Activated CD4-positive, alpha-beta memory T cell treated with anti-CD3 and anti-CD28 coated beads for 36 hours (primary cell): ENCODE measurements at places on chromosomes 6 and 20. TPM values are rescaled to one million over a fixed set of nuclear protein-coding genes. Genes with fewer than 3 reads are reported as not detected.
A peak's percentile ranks its signal among the peaks of the same experiment; 100 is the strongest.

Gene ACAT2
- 115 TPM for total RNA-seq

Gene GCNT2
- 1.4 TPM for total RNA-seq

GRCh38 chr6:50410579-50410978 is 302.7 kb upstream of the TFAP2D start:
- no peaks in the 10 kb centered on the region for H3K4me1 ChIP-seq
- no peaks in the 10 kb centered on the region for H3K27me3 ChIP-seq
- DNase-seq: no peak
- no peaks in the 10 kb centered on the region for H3K36me3 ChIP-seq
- no peak overlapping the region for H3K27ac ChIP-seq

DNA sequence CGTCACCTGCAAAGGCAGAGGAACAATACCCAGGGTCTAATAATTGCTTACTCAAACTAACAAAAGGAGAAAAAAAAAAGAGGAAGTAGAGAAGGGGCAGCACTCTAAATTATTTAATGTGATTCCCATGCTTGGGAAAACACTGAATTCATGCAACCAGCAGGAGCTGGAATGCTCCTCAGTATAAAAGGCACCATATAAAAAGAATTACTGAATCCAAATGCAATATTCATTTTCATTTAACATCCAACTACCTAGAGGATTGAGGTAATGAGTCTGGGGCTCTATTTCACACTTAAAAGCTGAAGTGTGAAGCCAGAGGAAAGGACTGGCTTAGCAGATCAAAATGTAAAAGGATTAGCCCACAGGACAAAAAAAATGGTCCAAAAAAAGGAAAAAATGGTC is 8.7 kb downstream of the B4GALT5 start:
- DNase-seq: no peak
- no peaks in the 10 kb centered on the region for H3K27me3 ChIP-seq
- no peaks in the 10 kb centered on the region for H3K36me3 ChIP-seq

GRCh38 chr20:46573234-46573633 is 22.8 kb upstream of the OCSTAMP start:
- H3K27ac ChIP-seq: no peak overlapping the region
- no peak for DNase-seq
- no peaks in the 10 kb centered on the region for H3K36me3 ChIP-seq

DNA sequence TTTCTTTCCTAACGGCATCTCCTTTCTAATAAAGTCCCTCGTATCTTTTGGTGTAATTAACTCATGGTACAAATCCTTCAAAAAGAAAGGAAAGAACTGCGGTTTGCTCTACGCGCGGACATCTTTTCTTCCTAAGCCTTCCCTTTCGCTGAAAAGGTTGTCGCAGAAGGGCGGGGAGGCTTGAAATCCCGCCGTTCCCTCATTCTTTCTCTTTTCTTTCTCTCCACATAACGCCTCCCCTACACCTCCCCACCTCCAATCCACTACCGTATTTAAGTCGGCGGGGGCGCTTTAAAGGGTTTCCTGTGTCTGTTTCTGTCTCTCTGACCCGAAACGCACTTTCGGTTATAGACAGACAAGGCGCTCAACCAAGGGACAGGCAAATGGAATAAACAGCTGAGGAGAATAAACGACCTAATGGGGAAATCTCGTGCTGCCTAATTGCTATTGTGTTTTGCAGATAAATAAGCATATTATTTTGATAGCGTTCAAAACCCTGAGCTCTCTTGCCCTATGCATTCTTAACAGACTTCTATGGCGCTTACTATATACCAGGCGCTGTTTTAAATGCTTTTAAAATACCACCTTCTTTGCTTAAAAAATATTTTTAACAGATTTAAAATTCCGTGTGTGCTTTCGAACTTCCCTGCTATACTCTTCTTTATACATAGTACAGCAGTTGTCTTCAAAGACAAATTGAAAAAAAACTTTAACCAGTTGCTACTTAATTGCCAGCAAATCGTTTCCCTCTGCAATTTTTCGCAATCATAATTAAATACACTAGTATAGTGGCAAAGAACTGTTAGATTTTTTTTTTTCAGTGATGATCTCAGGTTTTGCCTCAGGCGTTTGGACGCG is 2.5 kb upstream of the HEY2 start:
- DNase-seq: peak; percentile 77
- peaks cover 29% of the 10 kb centered on the region for H3K4me1 ChIP-seq
- peak overlapping the region; percentile 77 for H3K4me3 ChIP-seq
- H3K27ac ChIP-seq: peak overlapping the region; percentile 16
- no peaks in the 10 kb centered on the region for H3K36me3 ChIP-seq

Gene DSP
- total RNA-seq: 0.12 TPM
